ENCODE measurements at places on chromosomes 4 and X.

DNA sequence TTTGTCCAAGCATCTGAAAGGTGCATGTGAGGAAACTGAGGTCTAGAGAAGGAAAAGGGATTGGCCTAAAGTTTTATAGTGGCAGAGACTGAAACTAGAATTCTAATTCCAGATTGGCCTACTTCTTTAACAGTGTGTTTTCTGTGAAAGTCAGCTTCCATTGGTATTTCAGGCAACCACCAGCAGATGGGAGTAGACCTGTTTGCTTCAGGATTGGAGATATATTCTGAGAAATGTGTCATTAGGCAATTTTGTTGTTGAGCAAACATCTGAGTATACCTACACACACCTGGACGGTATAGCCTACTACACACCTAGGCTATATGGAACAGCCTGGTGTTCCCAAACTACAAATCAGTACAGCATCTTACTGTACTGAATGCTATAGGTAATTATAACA, 207.3 kb upstream of the RADX start:
- DNase-seq = no peak

DNA sequence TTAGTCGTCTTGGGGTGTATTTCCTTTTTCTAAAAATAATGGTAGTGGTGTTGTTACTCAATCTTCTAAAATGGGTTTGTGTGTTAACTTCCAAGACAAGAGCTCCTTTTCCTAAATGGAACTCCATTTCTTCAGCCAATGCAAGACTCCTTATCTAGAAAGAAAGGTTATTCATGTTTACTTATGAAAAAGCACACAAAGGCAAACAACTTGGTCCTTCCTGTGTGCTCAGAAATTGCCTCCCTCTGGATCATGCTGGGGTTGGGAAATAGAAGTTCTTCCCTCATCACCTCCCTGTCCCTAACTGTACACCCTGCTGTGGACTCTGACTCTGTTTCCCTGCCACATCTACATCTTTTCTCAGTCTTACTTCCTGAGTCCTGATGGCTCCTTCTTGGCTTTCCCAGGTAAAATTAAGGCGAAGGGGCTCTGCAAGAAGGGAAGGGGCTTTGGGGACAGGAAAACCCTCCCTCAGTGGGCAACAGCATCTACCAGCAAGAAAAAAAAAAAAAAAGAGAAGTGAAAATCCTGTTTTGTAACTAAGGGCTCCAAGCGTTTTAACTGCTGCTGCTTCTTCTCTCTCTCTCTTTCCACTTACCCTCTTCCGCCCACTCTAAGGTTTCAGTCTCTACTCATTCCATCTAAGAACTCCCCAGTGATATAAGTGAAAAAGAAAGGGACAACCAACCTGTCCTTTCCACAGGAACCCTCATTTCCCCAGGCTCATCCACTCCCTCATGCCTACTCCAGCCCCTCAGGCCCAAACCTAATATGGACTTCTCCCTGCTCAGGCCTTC, 19.8 kb upstream of the TASL start:
- DNase-seq = no peak

- DNase-seq = no peak
These were observed 12.4 kb downstream of the YIPF6 start for GRCh38 chrX:68511255-68511654.

DNA sequence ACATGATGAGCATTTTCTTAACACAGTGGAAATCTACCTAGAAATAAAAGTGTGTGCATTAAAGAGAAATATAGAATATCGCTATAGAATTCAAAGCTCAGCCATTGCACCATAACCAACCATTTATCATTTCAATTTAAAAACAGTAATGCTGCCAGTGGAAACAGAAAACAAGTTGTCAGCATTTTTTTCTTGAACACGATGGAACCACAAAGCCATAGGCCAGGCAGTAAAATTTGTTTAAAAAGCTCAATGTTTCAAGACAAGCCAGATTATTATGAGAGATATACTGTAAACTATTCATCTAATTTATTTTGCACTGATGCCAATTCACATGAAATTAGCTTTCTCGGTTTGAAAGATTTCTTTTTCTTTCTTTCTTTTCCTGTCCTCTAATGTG, 46.7 kb upstream of the NRK start:
- DNase-seq = no peak

GRCh38 chr4:3673716-3674478, 92.3 kb upstream of the ADRA2C start:
- no peak for DNase-seq
